Spleen (tissue), 13 donors: ENCODE measurements at places on chromosomes 16 and 17. TPM values are rescaled to one million over a fixed set of nuclear protein-coding genes. Genes with fewer than 3 reads are reported as not detected.
A peak's percentile ranks its signal among the peaks of the same experiment; 100 is the strongest.

DNA sequence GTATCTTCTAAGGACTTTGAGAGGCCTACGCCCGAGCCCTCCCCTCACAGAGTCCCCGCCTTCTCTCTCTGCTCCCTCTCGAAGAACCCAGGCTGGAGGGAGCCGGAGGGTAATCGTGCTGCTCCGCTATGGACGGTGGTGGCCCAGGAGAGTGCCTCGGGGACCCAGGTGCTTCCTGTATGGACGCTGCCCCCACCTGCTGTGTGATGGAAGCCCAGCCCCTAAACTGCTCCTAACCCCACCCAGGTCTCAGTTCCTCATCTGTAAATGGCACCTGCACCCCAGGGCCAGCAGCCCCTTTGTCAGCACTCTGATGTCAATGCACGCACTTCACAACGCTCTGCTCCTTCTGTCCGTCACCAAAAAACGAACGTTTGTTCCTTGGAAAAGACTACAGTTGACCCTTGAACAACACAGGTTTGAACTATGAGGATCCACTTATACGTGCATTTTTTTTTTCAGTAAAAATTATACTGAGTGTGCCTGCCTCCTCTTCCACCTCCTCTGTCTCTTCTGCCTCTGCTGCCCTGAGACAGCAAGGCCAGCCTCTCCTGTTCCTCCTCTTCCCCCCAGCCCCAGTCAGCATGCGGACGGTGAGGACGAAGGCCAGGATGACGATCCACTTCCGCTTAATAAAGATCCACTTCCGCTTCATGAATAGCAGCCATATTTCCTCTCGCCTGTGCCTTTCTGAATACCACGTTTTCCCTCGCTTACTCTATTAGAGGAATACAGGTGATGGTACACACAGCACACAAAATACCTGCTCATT is 118.3 kb downstream of the BANP start:
- DNase-seq, result peak; percentile 93

DNA sequence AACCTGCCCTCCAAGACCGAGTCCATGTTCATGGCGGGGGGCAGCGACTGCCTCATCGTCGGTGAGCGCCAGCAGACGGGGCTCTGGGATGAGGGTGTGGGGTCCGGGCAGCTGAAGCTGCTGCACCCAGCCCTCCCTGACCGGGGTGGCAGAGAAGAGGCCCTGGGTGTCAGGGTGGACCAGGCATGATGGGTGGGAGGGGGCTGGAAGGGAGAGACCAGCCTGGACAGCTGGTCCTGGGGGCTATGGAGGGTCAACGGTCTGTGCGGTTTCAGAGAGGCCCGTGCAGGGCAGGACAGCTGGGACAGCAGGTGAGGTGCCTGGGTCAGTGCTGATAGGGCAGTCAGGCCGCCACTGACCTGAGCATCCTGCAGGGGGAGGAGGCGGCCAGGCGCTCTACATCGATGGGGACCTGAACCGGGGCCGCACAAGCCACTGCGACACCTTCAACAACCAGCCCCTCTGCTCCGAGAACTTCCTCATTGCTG is 13.3 kb upstream of the ATP6V0C start:
- DNase-seq, result no peak

The KRTAP4-6 gene
- not detected for total RNA-seq

DNA sequence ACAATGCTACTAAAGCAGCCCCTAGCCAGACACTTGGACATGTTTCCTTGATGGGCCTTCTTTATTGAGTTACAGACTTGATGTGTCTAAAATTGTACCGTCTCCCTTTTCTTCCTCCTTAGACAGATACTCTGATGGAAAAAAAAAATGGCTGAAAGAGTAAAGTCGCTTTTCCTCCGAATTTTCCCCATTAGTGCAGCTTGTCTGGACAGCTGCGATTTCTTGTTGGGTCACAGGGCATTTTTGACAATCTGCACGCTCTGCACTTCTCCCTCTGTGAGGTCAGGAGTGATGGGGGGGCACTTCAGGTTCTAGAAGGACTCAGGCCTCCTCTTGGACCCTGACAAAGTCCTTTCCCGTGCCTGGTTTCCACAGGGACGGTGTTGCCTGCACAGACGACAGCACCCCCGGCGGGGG is 968 bp upstream of the PRKAR1A start:
- DNase-seq, result no peak

DNA sequence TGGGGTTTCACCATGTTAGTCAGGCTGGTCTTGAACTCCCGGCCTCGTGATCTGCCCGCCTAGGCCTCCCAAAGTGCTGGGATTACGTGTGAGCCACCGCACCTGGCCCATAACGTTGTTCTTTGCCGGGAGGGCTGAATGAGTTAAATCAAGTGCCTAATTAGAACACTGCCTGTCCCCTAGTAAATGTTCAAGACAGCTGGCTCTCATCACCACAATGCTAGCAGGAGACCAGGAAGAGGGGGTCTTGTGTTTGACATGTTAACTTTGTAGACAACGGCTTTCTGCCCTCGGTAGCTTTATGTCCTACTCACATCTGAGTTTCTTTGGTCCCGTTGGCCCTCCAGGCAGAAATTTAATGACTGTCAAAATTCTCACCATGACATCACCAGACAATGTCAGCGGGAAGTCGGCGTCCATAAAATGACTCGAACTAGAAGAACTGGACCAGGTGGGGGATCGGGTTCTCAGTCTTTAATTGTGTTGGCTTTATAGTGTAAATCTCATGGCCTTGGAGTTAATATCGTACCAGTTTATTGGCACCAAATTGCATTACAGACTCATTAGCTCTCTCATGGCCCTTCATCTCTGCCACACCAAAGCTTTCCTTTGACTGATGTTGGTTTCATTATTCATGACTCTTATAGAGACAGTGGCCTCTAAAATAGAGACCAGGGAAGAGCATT is 11.4 kb upstream of the ITPRIPL2 start:
- no peak for DNase-seq

The FN3K gene
- 14.1 TPM for total RNA-seq

- DNase-seq, result no peak
These were observed 335.9 kb upstream of the TNRC6C start for GRCh38 chr17:77622647-77623046.

The KRTAP2-3 gene
- not detected for total RNA-seq

DNA sequence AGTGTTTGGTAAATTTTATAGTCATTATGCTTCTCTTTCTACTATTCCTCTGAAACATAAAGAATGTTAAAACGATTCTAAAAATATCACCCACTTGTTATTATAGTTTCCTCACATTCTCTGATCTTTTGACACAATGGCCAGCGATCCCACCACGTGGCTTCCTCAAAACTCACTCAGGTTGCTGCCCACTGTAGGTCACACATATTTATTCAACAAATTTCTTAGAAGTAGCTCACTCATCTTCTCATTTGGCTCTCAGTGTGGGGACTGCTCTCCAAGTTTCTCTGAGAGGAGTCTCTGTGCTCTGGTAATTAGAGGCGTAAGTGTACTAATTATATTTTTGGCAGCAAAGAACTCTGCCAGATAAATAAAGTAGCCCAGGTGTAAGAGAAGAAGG is 465.4 kb downstream of the CDH11 start:
- no peak for DNase-seq

The CEP20 gene
- total RNA-seq, result 29.2 TPM

The ASPSCR1 gene
- 44.0 TPM for total RNA-seq

DNA sequence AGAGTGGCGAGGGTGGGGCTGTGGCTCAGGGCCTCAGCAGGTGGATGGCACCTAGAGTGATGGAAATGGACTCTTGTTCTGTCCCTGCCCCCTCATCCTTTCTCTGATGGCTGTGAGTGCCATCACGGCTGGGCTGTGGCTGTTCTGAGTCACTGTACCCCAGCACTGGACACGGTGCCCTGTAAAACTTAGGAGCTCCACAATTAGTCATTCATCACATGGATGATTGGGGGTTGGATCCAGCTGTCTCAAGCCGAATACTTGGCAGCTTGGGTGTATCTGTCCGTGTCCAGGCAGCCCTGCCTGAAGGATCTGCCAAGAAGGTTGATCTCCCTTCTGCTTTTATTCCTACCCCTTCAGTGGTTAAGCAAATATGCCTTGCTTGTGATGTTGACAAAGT is 295.5 kb upstream of the EEF2KMT start:
- no peak for DNase-seq

The EPX gene
- total RNA-seq, result not detected

- no peak for DNase-seq
These were observed 36.7 kb downstream of the CCDC182 start for GRCh38 chr17:57708410-57708809.

The TMEM238L gene
- total RNA-seq, result not detected

DNA sequence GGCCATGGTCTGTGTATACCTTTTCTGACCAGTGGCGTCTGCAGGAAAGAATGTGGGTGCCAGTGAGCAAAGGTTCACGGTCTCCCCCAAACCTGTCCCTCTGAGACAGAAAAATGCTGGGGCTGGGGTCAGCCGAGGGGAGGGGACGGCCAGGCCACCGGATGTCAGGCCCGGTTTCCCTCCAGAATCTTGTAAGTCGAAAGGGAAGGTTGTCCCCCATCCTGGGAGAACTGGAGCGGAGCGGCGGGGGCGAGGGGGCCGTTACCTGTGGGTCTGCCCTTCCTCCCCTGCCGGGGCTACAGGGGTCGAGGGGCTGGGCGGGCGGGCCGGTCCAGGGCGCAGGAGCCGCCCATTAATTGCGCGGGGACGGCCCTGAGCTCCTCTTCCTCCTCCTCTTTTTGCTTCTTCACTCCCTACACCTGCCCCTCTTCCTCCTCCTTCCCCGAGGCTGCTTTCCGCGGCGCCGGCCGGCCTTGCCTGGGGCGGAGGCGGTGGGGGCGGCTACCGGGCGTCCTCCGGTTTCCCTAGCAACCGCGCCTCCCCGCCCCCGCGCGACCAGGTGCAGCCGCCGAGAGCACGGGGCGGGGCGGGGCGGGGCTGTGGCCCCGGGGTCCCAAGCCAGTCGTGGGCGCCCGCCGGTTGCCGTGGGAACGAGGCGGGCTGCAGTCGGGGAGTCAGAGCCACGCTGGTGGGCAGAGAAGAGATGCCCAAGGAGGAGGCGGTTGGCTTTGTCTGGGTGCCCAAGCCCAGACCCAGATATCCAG is at the start of gene MARCHF10:
TSS of gene MARCHF10 (minus strand) at position 503 of the 764 bp plus-strand sequence. CDS start 6,579 bp downstream, outside the sequence.
- DNase-seq, result peak; percentile 75

DNA sequence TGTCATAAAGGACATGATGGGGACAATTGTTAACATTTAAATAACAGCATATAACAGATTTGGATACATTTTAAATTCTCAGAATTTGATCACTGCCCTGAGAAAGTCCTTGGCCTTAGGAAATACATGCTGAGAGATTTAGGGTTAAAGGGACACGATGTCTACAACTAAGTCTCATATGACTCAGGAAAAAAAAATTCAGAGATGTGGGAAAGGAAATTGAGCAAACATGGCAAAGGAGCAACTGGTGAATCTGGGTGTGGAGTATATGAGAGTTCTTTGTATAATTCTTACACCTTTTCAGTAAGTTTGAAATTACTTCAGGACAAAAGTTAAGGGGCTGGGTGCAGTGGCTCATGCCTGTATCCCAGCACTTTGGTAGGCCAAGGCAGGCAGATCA is 18.2 kb downstream of the MPP3 start:
- no peak for DNase-seq

GRCh38 chr17:860805-861204 is 78.7 kb downstream of the MRM3 start:
- DNase-seq, result no peak

The LYRM1 gene
- total RNA-seq, result 16.7 TPM
